Epithelial cell of prostate (primary cell): ENCODE measurements at places on chromosomes 3 and 15.

DNA sequence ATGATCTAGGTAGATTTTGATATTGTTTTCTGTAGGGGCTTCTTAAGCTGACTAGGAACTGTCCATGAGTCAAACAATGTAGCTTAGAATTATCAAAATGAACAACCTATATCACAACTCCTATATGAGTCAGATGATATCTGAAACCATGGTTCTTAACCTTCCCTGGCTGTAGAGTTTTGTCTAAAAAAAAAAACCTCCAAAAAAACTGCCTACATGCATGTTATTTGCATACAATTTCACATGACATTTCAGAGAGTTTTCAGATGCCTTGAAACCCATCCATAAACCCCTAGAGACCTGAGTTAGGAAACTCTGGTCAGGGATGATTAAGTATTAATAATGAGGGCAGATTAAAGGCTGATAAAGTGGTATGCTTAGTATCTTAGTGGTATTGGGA, 157.0 kb downstream of the CHST2 start:
- DNase-seq, result no peak

- no peak for DNase-seq
Measured at GRCh38 chr15:69653306-69653705, 200.7 kb downstream of the RPLP1 start.

DNA sequence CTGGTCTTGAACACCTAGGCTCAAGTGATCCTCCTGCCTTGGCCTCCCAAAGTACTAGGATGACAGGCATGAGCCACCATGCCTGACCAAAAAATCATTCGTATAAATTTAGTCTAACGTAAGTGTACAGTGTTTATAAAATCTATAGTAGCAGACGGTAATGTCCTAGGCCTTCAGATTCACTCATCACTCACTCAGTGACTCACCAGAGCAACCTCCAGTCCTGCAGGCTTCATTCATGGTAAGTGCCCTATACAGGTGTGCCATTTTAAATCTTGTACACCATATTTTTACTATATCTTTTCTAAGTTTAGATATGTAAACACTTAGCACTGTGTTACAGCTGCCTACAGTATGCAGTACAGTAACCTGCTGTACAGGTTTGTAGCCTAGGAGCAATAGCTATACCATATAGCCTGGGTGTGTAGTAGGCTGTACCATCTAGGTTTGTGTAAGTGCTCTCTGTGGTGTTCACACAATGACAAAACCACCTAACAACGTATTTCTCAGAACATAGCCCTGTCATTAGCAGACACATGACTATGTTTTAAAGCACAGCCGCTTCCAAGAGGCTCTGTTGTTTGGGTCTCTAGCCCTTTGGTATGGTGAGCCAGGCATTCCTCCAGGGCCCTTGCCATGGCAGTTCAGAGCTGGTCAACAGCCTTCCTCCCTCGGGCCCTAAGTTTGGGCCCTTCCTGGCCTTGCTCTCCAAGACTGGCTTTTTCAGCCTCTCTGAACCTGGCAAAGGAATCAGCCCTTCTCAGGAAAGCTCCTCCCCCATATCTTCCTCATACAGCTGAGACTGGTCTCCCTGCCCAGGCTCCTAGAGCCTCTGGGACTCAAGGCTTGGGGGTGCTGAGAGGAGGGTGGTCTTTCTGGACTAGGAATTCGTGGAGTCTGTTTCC, 1.9 kb upstream of the CCDC9B start:
- peak; percentile 62 for DNase-seq

DNA sequence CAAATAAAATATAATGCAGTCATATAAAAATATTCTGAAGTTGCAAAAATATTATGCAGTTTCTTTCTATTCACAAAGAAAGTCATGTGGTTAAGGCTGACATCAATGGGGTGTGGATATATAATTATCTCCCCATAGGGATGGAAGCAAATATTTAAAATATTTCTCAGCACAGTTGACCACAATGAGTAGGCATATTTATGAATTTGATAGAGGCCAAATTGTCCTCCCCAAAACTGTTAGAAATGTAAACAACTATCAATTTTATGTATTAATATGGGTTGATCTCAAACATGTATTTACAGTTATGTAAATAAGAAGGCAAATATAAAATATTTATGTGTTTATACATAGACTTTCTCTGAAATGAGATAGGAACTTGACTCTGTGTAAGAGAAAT, 246.0 kb upstream of the CBLB start:
- no peak for DNase-seq

DNA sequence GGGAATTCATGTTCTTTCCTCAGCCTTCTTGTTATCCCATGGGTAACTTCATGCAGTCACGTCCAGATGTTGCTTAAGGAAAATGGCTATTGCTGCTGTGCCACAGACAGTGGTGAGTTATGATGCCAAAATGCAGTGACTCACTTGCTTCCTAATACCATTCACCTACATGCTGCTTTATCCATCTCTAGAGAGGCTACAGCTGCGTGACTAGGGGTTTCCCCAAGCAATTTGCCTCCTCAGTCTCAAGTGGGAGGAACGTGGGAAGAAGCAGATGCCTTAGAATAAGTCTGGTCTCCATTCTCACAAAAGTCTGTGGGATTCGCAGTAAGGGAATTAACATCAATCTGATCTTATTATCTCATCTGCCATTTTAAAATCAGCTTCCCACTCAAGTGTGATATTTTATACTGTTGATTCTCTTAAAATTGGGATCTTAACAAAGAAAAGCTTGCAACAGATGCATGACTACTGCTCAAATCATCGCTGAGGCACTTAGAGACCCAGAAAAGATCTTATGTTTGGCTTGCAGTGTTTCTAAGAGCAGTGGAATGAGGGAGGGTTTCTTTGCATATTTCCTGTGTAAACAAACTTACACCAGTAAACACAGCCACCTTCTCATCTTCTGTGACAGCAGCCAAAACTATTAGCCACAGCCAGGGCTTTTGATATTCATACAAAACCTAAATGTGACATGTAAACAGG, 62.0 kb upstream of the ACP3 start:
- DNase-seq, result peak; percentile 82

GRCh38 chr3:146222204-146223046, 28.5 kb downstream of the PLSCR4 start:
- DNase-seq, result no peak

GRCh38 chr15:84151205-84151931, 84.2 kb upstream of the GOLGA6L4 start:
- no peak for DNase-seq

- DNase-seq, result no peak
Measured at GRCh38 chr3:57094575-57094974, 34.1 kb downstream of the SPATA12 start.

- DNase-seq, result no peak
Measured at GRCh38 chr3:164233951-164234350, 844.3 kb downstream of the SI start.
